Ecto neural progenitor cell (in vitro differentiated cells): ENCODE measurements at places on chromosomes 1 and 21.
A peak's percentile ranks its signal among the peaks of the same experiment; 100 is the strongest.

- no peak for DNase-seq
Observed at GRCh38 chr1:227635596-227635995, 72.2 kb downstream of the ZNF678 start.

DNA sequence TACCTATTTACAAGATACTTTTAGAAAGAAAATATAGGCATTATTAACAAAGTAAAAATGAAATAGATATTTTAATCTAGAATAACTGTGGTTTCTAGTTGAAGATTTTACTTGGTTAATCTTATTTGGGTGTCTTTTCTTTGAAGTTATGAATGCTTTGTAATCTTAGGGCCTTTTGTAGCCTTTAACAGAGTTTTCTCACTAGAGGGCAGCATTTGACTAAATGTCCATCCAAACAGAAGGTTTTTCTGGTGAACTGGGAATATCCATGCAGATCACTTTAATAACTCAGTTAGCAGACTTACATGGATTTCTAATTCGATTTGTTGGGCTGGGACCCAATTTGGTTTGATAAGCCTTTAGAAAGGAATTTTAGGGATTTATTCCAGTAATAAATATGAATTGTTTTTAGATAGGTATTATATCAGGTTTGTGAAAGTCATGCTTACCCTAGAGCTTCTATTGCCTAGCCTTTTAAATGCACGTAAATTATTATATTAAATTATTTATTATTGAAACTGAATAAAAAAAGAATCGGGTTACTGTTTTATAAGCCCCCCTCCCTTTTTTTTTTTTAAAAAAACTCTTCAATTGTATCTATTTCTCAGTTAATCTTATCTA lies 119.7 kb downstream of the ZNF326 start:
- DNase-seq = no peak

DNA sequence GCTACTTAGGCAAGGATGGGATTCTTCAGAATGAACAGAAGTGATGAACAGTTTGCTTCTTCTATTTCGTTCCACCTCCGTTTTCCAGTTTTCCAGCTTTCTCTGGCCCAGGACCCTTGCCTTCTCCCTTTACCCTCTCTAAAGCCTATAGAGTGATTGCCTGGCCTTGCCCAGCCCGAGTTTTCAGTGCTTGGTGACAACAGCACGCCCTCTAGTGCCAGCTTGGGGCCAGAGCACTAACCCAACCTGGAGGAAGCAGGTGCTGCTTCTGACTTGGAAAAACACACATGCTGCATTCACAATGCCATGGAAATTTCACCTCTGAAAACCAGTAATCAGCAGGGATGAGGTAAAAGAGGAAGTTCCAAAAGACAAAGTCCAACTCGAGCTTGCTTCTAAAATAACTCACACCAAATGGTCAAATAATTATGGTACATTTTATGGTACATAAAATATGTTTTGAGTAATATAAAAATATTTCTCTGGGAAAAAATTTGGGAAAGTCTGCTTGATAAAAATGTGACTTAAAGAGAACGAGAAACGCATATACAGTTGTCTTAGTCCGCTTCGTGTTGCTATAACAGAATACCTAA lies 26.1 kb downstream of the UBE2T start:
- DNase-seq = peak; percentile 85

DNA sequence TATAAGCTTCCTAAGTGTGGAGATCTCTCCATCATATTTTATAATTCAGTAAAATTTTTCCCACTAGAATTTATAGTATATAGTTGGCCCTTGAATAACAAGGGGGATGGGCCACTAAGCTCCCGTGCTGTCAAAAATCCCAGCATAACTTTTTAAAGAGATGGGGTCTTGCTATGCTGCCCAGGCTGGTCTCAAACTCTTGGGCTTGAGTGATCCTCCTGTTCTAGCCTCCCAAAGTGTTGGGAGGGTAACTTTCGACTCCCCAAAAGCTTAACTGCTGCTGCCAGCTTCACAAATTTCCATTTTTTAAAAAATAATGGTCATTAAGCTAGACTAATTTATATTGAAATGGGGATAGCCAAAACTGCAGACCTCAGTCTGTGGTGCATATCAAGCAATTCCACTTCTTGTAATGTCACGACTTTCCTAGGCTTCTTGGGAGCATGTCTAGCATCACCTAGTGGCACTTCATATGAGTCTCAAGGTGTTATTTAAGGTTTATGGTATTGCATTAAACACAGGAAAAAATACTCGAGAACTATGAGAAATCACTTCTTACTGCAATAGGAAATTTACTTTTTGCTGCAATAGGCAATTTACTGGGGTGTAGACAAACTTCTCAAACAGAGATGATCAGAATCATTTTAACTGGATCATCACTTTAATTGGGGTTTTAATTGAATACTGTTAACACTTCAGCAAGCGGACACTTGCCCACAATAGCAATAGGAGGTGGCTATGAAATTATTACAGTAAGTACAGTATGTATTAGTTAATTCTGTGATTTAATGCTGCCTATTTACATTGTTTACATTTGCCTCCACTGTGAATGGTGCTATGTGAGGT lies 19.3 kb upstream of the ACTA1 start:
- DNase-seq = no peak

DNA sequence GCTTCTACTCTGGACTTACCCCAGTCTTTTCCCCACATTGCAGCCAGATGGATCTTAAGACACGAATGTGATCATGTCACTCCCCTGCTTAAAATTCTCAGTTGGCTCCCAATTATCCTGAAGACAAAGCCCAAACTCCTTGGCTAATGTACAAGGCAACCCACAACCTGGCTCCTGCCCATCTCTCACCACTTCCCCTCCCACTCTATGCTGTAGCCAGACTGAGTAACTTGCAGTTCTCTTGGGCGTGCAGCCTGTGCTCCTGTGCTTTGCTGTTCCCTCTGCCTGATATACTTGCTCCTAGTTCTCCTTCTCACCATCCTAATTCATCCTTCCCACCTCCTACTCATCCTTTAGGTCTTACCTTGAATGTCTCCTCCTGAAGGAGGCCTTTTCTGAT lies 56.2 kb downstream of the LGR6 start:
- no peak for DNase-seq

- no peak for DNase-seq
Observed at GRCh38 chr1:218617986-218618385, 272.9 kb downstream of the TGFB2 start.

GRCh38 chr1:235783148-235783776 lies 83.4 kb downstream of the LYST start:
- DNase-seq = no peak

DNA sequence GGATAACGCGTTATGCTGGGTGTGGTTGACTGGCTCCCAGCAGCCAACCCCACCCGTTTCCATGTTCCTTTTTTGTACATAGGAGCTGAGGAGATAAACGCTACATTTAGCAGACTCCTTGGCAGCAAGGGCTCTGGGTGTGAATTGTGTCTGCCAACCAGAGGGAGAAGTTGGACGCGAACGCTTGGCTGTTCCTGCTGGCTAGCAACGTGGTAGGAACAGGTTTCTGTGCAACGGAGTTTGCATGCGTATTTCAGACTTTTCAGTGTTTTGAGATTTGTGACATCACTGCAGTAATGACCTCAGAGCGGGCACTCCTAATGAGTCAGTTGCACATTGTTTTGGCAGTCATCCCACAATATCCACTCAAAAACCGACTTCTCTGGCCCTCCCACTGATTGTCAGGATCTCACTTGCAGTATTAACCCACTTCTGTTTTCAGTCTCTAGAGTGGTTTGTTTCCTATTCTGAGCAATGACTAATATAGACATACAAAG lies 98.7 kb upstream of the RGS1 start:
- DNase-seq = no peak

DNA sequence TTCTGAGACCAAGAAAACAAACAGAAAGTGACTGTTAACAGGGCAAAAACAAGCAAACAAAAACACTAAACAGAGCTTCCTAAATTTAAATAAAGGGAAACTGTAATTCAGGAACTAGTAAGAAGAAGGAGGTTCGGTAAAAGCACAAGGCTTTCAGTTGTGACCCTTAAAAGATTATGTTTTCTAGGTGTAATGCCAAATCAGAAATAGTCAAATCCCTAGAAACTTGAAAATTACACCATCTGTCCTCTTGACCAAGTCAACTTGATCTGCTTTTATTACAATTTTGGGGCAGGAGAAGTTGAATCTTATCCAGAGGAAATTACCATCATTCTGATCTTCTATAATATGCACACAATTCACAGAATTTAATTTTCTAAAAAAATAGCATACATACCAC lies 754.0 kb upstream of the ADGRL4 start:
- no peak for DNase-seq
